ENCODE measurements at places on chromosomes 3 and 15.

DNA sequence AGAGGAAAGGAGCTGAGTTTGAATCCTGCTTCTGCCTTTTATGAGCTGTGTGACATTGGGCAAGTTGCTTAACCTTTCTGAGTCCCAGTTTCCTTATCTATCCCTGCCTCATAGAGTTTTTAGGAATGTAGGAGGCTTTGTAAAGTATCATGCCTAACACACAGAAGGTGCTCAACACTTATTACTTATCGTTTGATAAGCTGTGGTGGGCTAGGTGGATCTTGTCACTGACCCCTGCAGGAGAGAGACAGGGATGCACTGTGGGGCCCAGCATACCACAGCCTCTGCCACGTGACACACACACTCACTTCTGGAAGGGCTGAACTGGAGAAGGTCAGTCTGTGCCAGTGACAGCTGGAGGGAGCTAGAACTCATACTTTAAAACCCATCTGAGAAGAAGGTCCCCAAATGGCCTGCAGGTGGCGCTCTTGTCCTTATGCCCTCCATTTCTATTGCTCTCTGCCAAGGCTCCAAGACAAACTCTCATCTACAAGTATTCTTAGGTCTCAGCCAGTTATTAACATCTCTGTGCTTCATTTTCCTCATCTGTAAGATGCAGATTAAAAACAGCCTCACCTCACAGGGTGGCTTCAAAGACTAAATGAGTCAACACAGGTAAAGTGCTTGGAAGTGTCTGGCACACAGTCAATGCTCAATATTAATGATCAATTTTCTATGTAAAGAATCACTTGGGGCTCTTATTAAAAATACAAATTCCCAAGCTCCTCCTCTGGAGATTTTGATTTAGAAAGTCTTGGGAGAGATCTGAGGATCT is 57.5 kb upstream of the HACD2 start:
- DNase-seq: no peak

DNA sequence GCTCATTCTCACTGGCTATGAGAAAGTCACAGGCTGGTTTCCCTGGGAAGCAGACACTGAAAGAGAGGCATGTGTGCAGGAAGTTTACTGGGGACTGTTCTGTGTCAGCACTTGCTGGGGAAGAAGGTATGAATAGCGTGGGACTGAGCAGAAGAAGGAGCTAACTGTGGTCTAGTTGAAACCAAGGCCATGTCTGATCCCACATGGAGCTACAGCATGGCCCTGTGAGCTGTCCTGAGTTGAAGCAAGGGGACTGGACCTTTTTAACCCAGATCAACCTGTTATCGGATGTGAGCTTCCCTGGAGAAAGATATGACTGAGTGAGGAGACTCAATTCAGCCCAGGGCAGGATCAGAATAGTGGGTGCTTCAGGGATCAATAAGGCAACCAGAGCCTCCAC is 53.7 kb downstream of the DCLK3 start:
- DNase-seq: no peak

- DNase-seq: no peak
Measured at GRCh38 chr15:39435244-39435643, 145.6 kb upstream of the THBS1 start.

DNA sequence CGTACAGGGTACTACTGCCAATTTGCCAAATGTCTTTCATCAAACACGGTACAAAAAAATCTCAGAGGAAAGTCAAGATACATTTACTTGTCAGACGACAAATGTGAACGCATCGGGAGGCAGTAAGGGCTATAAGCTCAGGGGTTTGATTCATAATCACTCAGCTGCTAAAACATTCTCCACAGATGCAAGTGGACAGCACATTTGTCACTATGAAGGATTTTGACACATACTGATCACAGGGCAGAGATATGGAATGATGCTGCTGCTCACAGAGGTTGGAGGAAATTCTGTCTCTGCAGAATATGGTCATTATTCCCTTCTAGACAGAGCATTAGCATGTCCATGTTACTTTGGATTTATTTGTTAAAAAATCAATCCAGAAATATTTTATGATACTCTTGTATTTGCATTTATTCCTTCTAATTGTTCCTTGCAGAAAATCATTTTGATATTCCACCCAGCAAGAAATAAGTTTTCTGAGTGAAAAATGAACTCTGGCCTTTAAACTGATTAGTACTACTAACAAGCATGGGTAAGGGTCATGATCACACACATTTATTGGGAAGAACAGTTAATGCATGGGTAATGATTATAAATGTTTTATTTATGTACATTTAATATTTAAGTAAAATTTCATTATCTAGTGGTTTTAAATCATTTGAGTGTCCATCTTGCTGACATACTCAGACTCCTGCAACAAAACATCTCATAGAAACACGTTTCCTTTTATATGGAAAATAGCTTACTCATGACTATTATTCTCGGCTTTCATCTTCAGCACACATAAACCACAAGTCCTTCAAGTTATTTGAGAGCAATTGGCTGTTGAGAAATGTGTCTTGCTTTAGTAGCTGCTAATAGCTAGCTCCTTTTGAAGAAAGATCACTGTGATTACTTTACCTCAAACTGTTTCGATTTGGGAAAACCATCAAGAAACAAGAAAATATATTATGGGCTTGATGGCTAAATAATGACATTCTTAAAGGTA is 559.3 kb downstream of the MECOM start:
- DNase-seq: no peak

DNA sequence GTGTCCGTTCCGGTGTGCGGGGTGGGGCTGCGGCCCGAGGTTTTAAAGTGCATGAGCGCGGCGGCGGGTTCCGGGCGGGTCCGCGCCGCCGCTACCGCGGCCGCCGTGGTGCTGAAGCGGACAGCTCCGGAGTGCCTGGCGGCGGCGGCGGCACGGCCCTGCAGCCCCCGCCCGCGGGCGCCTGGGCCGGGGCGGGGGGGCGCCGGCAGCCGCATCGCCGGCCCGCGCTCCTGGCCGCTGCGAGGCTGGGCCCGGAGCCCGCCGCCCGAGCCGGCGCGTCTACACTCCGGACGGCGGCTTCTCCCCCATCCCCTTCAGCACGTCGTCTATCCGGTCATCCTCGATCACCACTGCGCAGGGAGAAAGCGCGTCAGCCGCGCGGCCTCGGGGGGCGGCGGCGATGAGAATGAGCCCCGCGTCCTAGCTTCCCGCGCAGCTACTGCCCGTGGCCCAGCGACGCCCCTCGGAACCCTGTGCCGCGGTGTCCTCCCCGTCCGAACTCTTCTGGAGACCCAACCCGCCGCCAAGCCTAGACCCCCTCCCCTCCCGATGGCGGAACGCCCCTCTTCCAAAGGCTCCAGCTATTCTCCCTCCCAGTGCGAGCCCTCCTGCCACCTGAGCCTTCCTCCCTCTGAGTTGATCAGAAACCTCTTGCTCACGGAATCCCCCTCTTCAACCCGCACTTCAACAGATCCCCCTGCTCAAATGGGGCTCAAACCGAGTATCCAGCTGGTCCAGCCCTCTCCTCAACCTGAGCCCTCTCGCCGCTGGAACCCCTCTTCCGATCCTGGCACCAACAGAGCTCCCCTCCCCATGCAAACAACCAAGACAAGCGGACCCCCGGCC is 1.3 kb downstream of the CAMK2N2 start:
- no peak for DNase-seq

DNA sequence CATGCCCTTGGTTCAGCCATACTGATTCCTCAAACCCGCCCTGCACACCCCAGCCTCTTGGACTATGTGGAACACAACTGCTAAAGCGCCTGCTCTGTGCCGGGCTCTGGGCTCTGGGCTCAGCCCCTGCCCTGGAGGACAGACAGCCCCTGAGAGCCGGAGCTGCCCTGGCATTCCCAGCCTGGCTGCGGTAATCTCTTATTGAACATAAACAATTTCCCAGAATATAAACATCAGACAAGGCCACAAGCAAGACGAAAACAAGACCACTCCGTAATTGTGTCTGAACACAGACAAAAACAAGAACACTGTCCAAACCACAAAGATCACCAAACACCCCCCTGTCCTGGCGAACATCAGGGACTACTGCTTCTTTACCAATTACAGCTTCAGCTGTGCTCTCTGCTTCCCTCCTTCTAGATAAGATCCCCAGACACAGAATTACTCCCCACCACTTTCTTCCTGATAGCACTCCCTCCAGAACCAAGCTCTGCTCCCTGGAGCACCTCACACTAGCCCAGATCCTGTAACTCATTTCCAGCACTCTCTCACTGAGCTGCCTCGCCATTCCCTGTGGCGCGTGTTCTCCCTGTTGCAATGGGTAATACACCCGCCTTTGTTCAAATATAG is 57.1 kb upstream of the TLE3 start:
- DNase-seq: no peak

DNA sequence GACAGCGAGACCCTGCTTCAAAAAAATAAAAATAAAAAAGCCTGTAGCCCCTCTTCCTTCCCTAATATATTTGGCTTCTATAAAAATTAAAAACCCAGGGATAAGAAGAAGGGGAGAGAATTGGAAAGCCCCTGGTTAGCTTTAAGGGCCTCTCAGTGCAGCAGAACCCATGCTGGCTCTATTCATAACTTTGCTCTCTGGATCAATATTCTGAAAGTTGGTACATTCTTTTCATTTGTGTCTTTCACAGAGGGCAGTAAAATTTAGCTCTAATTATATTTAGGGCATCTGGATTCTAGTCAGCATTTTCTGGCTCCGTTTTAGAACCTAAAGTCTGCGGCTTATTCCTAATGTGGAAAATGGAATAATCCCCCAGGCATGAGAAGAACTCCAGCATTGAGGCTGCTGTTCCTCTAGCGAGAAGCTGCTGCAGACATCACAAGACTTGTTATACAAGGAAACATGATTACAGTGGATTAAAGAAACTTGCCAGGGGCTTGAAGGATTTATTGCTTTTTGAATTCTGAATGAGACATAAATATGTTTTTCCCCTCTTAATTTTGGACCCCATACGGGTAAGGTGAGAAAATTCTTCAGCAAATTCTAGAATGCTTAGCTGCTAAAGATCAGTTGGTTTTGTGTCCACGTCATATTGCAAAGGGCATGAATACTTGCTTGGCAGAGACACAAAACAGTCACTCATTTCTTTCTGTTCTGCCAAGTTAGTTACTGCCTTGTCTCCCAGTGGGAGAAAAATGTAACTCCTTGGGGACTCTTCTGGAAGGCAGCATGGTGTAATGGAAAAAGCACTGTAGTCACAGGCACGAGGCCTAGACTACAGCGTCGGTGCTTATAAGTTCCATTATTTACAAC is 177.7 kb downstream of the VGLL4 start:
- no peak for DNase-seq

- no peak for DNase-seq
Measured at GRCh38 chr3:179526989-179527391, 35.7 kb upstream of the ACTL6A start.

Measured in activated T-helper 1 cell treated with anti-CD3 and anti-CD28 coated beads, Interleukin-2, amount 50 U/mL, for 16 hours (primary cell).